ENCODE measurements at places on chromosomes 11 and 22. TPM values are rescaled to one million over a fixed set of nuclear protein-coding genes. Genes with fewer than 3 reads are reported as not detected.

DNA sequence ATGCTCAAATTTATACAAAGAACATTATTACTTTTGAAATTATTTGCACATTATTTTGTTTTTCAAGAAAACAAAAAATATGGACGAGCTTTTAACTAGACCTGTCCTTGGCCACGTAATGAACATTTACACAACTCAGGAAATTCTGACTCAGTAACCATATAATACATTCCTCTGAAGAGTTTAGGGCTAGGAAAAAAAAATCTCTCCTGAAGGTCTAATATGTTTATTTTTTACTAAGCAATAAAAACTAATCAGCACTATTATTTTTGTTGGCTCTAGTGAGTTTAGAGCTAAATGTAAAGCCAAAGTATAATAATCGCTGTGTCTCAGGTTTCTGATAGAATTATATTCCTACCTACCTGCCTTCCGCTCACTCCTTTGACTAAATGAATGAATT is 187.5 kb downstream of the SWAP70 start:
- peak; percentile 60 for DNase-seq

GRCh38 chr11:102561636-102562035 is 31.1 kb upstream of the MMP7 start:
- DNase-seq: no peak

- no peak for DNase-seq
These were observed 5.4 kb downstream of the C11orf96 start for GRCh38 chr11:43947815-43948214.

DNA sequence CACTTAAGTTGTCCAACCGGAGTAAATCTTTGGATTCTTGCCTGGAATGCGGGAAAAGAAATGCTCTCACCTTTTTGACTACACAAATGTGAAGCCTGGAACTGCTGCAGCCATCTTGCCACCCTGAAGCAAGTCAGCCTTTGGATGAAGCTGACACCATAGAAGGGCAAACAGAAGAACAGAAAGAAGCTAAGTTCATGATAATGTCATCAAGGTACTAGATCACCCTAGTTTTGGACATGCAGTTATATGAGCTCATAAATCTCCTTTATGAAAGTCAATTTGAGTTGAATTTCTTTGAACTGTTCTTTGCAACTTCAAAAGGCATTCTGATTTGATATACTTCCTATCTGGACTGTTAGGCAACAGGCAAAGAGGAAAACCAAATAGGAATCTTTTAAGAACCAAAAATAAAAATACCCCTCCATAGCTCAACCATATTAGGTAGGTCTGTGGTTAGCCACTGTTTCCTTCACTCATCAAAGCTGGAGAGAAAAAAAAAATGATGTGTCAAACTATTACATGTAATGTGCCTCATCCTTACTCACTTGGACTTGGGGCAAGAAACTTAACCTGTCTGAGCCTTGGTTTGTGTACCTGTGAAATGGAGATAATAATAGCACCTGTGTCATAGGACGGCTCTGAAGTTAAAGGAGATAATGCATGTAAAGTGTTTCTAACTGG is 91.9 kb downstream of the WT1 start:
- DNase-seq: no peak

- DNase-seq: peak; percentile 69
These were observed 80.3 kb upstream of the IZUMO1R start for GRCh38 chr11:94224078-94224477.

GRCh38 chr11:72239849-72240460 is 4.0 kb downstream of the PHOX2A start:
- DNase-seq: no peak

GRCh38 chr22:36009085-36009484 is 19.5 kb downstream of the RBFOX2 start:
- DNase-seq: no peak

- DNase-seq: no peak
These were observed 1.9 kb downstream of the NLRP6 start for GRCh38 chr11:279966-280705.

GRCh38 chr11:86196085-86196696 is 48.4 kb upstream of the EED start:
- DNase-seq: no peak

DNA sequence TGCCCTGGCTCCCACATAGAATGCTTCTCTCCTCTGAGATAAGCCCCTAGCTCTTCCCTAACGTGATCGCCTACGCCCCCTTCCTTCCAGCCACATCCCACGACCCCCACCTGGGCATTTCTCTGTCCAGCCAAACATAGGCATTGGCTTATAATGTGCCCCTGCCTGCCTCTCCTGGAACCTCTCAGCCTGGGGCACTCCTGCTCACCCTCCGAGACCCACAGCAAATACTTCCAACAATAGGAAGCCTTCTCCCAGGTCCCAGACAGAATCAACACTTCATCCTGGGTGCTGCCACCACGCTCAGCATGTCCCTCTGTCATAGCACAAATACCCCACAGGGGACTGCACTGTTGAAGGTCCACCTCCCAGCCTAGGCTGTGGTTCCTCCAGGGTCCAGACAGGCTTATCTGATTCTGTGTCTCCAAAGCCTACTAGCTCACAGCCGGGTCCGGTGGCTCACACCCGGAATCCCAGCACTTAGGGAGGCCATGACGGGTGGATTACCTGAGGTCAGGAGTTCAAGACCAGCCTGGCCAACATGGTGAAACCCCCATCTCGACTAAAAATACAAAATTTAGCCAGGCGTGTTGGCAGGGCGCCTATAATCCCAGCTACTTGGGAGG is 24.2 kb upstream of the TMPRSS4 start:
- DNase-seq: no peak

DNA sequence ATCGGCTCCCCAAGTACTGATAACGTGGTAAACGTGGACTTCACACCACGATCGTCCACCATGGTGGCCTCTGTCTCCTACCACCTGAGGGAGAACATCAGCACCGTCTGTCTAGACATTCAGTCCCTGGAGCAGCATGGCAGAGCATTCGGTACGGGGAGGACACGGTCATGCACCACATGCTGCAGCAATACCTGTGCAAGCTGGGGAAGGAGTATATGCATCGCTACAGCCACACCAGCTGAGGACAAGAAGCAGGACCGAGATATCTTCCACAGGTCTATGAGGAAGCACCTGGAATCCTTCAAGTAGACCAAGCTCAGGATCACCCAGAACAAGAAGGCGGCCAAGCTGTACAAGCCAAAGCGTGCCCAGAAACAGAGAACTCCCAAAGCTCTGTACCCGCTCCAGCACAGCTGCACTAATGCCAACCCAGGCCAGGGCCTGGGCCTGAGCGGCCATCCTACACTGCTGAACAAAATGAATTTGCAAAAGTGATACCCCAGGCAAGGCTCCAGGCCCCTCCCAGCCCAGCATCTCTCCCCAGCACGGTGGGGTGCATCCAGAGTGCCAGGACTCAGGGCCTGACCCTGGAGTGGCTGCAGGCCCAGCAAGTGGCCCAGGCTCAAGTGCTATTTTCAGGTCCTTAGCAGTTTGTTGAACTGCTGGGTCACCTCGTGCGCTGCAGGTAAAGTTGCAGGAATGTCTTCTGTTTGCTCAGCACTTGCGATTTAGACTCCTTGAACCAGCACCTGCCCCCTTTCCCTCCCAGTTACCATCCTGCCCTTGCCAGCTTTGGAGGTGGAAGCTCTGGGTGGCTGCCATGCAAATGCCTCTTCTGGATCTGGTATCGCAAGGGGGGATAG is 119.3 kb upstream of the SERPIND1 start:
- no peak for DNase-seq

The IGLL1 gene
- total RNA-seq: not detected

DNA sequence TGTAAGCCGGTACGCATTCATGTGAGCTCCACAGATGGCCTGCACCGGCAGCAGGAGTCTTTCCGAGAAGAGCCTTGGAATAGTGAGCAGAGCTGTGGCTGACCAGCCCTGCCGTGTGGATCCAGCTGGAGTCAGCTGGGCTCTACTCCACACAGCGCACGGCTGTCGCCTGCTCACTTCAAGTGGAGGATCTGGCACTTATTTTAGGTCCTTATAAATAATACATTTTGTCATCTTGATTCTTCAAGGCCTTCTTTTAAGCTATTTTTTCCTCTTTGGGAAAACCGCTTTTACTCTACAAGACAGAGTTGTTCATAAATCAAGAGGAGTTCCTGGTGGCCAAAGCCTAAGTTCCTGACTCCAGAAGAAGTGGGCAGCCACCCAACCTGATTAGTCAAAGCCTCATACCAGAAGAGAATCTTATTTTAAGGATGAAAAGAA is 93.8 kb downstream of the KCNC1 start:
- DNase-seq: no peak

The FGF3 gene
- total RNA-seq: not detected

DNA sequence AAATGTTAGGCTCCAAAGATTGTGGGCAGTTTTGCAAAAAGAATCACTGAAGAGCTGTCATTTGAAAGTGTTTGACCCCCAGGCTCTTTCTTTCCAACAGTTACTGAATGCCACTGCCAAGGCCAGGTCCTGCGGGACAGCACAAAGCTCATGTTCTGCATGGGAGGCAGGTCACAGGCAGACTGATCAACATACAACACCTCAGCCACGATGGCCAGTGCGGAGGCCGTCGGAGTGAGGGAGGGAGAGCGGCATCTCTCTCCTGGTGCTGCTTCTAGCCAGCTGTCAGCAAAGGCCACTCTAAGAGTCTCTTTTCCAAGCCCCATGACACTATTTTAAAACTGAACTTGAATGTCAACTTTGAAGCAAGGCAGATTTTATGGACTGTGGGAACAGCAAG is 49.9 kb downstream of the ARFGAP3 start:
- no peak for DNase-seq

The IMMP1L gene
- total RNA-seq: 49.7 TPM

- no peak for DNase-seq
These were observed 62.1 kb upstream of the CADM1 start for GRCh38 chr11:115566180-115566764.

DNA sequence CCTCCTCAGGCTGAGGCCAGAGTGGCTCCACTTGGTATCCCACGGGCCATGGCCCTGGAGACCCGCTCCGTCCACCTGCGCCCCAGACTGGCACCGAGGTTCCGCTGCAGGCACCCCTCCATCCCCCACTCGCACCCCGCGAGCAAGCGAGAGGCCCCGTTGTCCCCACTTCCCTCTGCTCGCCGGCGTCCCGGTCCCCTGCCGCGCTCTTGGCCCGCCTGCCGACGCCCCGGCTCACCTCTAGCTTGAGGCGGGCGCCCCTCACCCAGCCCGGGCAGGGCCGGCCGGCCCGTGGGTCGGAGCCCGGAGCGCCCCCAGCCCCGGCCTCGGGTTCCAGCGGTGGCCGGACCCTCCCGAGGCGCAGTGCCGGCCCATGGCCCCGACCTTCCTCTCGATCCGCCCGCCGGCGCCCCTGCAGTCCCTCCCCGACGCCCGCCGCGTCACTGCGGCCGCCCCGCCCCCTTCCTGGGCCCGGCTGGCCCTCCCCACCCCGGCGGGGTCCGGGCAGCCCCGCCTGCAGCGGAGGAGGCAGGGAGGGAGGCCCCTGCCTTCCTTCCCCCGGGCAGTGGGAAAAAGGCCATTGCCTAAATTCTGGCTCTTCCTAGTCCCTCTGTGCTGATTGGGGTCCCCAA is at the start of gene PITPNM1:
Gene PITPNM1, minus strand, starts transcription at position 414 of the 632 bp plus-strand sequence. CDS start 1,183 bp downstream, outside the sequence.
- peak; percentile 35 for DNase-seq

- DNase-seq: no peak
These were observed 59.5 kb downstream of the FAM168A start for GRCh38 chr11:73538381-73538872.

GRCh38 chr22:23787600-23787896 is 782 bp downstream of the SMARCB1 start:
- DNase-seq: no peak

- DNase-seq: no peak
These were observed 4.9 kb downstream of the CHRM4 start for GRCh38 chr11:46386674-46387073.

The OR52H1 gene
- total RNA-seq: not detected

- no peak for DNase-seq
These were observed 50.3 kb downstream of the CLMP start for GRCh38 chr11:123144707-123145106.

DNA sequence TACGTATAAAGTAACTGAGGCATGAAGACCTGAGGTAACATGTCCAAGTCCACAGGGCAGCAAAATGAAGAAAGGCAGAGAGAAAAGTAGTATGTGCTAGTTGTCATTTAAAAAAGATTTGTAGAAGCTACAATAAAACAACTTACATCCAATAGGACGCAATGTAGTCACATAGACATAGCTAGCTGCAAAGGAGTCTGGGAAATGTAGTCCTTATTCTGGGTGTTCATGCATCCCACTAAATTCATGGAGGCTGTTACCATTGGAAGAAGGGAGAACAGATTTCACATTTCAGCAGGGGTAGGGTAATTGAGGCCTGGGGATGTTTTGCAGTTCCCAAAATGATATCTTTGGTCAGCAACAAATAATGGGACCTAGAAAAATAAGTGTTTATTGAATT is 571.4 kb downstream of the MIAT start:
- no peak for DNase-seq

The DCHS1 gene
- 2.6 TPM for total RNA-seq

GRCh38 chr22:45246060-45246985 is 5.6 kb upstream of the KIAA0930 start:
- peak; percentile 76 for DNase-seq

DNA sequence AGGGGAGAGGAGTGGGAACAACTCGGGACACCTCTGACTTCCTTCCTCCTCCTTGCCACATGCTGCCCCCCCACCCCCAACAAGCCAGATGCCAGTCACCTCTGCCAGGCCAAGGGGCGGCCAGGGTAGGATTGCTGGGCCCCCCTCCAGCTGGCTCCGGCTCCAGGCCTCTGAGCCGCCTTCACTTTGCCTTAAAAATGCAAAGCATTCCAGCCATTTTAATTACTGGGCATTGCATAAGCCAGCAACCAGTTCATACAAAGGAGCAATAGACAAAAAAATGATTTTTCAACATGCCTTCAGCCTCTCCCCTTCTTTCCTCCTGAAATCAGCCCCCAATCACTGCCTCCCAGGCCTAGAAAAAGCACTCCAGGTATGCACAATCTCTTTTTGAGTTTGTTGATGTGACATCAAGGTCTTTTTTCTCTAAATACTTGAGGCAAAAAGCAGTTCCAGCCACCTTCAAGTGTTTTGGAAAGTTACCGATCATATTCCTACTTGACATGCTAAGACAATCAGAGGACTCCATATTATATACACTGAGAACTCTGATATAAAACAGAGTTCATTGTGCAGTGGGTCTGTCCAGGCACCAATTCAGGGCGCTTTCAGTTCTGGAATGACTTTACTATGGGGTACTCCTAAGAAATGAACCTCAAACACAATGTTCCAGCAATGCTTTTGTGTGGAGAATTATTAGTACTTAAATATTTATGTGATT is 12.4 kb upstream of the TIMP3 start:
- DNase-seq: no peak

DNA sequence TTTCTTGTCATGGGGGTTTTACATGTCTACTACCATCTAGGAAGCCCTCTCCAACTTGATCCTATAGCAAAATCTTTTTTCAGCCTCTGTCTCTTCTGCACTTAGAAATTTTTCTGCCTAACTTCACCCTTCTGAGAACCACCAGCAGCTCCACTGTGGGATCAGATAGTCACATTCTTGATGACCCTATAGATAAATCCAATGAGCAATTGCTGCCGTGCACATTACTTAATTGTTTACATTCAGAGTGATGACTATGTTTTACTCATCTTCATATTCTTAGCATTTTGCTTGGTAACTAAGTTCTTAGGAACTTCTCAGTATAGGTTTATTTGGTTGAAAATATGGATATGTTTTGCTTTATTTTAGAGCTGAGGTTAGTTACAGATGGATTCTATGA is 12.4 kb upstream of the ETS1 start:
- no peak for DNase-seq

The INSC gene
- total RNA-seq: 10.6 TPM

- DNase-seq: no peak
These were observed 114.3 kb downstream of the INSC start for GRCh38 chr11:15229069-15229468.

GRCh38 chr11:120337355-120338106 is 1.3 kb downstream of the ARHGEF12 start:
- peak; percentile 37 for DNase-seq

Measured in LHCN-M2 (cell line).